ENCODE measurements at places on chromosomes 1 and 21.

- no peaks in the 10 kb centered on the region for H3K27me3 ChIP-seq
- H3K27ac ChIP-seq: no peak overlapping the region
These were observed 114.6 kb downstream of the MRPS6 start for GRCh38 chr21:34187935-34188334.

DNA sequence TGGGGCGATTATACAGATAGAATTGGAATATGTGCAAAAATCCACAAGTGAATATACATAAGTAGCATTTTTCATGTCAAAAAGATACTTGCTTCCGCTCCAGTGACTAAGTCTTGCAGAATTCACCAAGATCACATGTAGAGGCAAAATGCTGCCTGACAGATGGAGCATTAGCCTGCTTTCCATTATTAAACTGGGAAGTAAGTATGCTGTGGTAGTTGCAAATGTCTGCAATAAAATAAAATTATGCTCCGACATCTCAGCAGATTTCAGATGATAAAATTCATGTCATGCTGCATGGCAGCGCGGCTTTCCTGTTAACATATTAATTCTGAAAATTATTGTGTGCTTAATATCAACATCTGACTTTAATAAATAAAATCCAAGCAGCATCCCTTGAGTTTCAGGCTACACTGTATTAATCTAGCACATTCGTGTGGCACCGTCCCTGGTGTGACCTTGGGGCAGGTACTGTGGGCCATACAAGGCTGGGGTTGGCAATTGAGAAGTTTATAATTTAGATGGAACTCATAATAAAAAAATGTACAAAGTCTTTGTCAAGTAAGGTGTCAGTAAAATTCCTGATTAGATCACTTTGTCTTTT is 366.4 kb upstream of the ZP4 start:
- H3K4me1 ChIP-seq: no peaks in the 10 kb centered on the region
- no peak overlapping the region for H3K4me3 ChIP-seq
- H3K27me3 ChIP-seq: no peaks in the 10 kb centered on the region
- no peak for DNase-seq
- H3K36me3 ChIP-seq: no peaks in the 10 kb centered on the region

- no peak for DNase-seq
- no peak overlapping the region for H3K4me3 ChIP-seq
These were observed 51.5 kb downstream of the SLC66A1 start for GRCh38 chr1:19363536-19364152.

GRCh38 chr1:78911956-78912880 is 94.3 kb downstream of the ADGRL4 start:
- no peaks in the 10 kb centered on the region for H3K36me3 ChIP-seq
- no peak overlapping the region for H3K4me3 ChIP-seq
- H3K27me3 ChIP-seq: no peaks in the 10 kb centered on the region

DNA sequence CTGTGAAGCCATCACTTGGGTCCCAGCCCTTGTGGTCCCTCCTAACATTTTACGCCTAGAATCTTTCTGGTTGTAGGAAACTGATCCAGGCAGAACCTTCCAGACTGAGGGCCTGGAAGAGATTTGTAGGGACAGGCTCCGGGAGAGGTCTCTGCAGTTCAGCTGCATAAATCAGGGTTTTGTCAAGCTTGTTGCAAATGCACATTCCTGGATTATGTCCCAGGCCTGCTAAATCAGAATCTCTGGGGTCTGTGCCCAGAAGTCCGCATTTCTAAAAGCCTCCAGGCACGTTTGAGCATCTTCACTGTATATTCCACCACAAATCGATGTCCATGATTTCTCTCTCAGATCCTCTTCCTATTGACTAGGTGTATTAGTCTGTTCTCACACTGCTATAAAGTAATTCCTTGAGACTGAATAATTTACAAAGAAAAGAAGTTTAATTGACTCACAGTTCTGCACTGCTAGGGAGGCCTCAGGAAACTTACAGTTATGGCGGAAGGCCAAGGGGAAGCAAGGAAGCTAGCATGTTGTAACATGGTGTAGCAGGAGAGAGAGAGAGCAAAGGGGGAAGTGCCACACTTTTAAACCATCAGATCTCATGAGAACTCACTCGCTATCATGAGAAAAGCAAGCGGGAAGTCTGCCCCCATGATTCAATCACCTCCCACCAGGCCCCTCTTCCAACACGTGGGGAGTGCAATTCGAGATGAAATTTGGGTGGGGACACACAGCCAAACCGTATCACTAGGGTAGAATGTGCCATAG is 1.2 kb upstream of the FHAD1 start:
- H3K27ac ChIP-seq: no peak overlapping the region
- peaks cover 14% of the 10 kb centered on the region for H3K4me1 ChIP-seq

- H3K4me1 ChIP-seq: no peaks in the 10 kb centered on the region
- no peak for DNase-seq
- no peaks in the 10 kb centered on the region for H3K27me3 ChIP-seq
- no peaks in the 10 kb centered on the region for H3K36me3 ChIP-seq
- no peak overlapping the region for H3K27ac ChIP-seq
These were observed 128.4 kb downstream of the NTMT2 start for GRCh38 chr1:170274131-170274501.

GRCh38 chr1:70554341-70554740 is 143.3 kb downstream of the CTH start:
- H3K27ac ChIP-seq: no peak overlapping the region
- no peak overlapping the region for H3K4me3 ChIP-seq
- H3K27me3 ChIP-seq: no peaks in the 10 kb centered on the region

- H3K4me1 ChIP-seq: no peaks in the 10 kb centered on the region
- H3K36me3 ChIP-seq: peaks cover 15% of the 10 kb centered on the region
- H3K27me3 ChIP-seq: no peaks in the 10 kb centered on the region
- no peak for DNase-seq
These were observed 30.7 kb downstream of the CNIH4 start for GRCh38 chr1:224387302-224387912.

DNA sequence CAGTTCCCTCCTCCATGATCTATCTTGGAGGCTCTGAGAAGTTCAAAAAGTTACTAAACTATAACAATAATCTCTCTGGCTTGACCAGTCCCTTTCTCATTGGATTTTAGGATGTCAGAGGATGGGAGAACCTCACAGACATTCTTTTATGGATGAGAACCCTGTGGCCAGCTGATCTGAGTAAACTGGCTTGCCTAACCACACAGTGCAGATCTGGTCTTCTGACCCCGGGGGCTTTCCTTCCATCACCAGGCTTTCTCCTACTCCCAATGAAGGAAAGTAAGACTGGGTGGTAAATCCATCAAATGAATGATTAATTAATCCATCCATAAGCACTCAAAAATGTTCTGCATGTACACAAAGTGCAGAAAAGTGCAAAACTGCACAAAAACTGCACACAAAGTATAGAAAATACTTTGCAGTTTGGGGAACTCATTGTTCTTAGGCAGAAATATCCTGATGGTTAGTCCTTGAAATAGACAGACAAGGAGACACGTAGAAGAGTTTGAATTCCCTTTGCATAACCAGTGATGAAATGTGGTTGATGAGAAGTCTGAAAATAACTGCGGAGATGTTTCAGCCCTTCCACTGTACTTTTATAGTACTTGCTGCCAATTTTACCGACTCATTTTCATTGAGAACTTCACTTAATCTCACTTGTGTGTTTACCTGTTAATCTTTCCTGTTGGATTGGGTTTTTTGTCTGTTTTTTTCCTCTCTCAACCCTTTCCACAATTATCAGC is 2.5 kb upstream of the F3 start:
- H3K4me1 ChIP-seq: peaks cover 16% of the 10 kb centered on the region
- H3K27me3 ChIP-seq: peaks cover 19% of the 10 kb centered on the region
- H3K27ac ChIP-seq: no peak overlapping the region
- no peak for DNase-seq
- H3K36me3 ChIP-seq: no peaks in the 10 kb centered on the region

DNA sequence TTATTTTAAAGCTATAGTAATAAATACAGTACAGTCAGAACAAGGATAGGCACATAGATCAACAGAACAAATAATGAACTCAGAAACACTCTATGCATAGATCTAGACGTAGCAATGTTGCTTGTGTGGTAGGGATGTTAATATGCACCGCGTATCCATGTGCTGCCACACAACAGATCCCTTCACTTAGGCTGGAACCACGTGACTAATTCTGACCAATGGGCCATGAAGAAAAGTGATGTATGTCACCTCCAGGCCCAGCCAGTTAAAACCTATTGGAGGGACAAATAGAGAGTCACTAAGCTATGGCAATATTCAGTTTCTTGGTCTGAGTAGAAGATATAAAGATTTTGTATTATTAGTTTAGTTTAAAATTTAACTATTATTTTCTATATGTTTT is 91.4 kb downstream of the ADAMTS1 start:
- no peaks in the 10 kb centered on the region for H3K4me1 ChIP-seq
- no peak overlapping the region for H3K27ac ChIP-seq
- no peak for DNase-seq
- H3K36me3 ChIP-seq: no peaks in the 10 kb centered on the region
- no peaks in the 10 kb centered on the region for H3K27me3 ChIP-seq

GRCh38 chr1:8662380-8663072 is 154.9 kb downstream of the RERE start:
- no peak overlapping the region for H3K27ac ChIP-seq
- no peak for DNase-seq
- no peaks in the 10 kb centered on the region for H3K27me3 ChIP-seq
- H3K4me1 ChIP-seq: peaks cover 19% of the 10 kb centered on the region
- H3K4me3 ChIP-seq: no peak overlapping the region

DNA sequence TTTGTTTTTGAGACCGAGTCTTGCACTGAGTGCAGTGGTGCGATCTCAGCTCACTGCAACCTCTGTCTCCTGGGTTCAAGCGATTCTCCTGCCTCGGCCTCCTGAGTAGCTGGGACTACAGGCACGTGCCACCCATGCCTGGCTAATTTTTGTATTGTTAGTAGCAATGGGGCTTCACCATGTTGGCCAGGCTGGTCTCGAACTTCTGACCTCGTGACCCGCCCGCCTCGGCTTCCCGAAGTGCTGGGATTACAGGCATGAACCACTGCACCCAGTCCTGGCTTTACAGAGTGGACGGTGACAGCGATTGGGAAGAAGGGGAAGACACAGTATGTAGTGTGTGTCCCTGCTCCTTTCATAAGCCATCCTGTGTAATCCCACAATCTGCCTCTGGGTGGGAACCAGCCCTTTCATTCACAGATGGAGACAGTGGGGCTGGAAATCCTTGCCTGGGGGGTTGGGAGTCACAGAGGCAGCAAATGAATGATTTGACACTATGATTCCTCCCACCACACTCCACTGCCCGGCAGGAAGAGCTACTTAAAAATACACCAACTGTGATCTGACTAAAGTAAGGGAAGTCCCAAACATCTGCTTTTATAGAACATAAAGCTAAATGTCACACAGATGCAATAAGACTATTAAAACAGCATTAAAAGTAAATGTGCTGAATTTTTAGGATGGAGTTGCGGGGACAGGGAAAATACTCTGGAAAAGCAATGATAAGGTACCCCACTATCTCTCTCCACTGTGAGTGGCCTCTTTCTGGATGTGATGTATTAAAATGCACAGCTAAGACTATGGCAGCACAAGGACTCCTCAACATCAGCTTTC is 4.5 kb downstream of the PARP1 start:
- no peak overlapping the region for H3K27ac ChIP-seq
- no peak overlapping the region for H3K4me3 ChIP-seq

GRCh38 chr1:209648931-209649776 is 3.1 kb downstream of the LAMB3 start:
- H3K4me1 ChIP-seq: peaks cover 31% of the 10 kb centered on the region
- peak; percentile 38 for DNase-seq
- no peak overlapping the region for H3K27ac ChIP-seq
- no peaks in the 10 kb centered on the region for H3K36me3 ChIP-seq

DNA sequence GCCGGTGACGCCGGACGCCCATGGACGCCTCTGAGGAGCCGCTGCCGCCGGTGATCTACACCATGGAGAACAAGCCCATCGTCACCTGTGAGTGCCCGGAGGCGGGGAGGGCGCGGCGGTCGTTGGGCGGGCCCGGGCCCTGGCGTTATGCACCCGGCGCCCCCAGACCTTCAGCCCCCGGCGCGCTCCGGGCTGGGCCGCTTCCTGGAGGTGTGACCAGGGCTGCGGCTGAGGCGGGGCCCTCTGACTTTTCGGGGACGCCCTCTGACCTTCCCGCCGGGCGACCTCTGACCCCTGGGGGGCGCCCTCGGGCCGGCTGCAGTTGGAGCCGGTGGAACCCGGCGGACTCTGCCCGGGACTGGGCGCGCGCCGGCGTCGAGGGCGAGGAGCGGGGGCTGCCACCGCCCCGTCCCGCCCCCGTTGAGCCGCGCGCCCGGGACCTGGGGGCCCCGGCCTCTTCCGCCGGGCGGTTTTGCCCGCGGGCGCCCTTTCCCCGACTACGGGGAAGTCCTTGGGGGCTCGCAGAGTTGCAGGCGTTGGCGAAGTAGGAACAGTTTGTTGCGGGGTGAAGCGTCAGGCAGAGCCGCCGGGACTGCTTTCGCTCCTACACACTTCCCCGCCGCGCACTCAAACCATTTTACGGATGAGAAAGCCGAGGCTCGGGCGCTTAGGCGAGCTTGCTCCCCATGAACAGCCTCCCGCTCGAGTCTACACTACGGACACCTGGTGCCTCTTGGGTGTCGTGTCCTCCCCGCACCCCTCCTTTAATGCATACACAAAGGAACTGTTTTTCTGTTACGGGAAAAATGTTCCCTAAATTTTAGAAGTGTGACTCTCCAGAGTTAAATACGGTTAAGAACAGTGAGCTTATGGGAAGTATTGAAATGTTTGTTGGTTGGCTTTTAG is 618 bp downstream of the TRAPPC10 start:
- no peaks in the 10 kb centered on the region for H3K27me3 ChIP-seq
- H3K4me1 ChIP-seq: peaks cover 15% of the 10 kb centered on the region
- no peaks in the 10 kb centered on the region for H3K36me3 ChIP-seq

GRCh38 chr21:15249285-15249993 is 184.6 kb upstream of the NRIP1 start:
- no peak for DNase-seq
- no peaks in the 10 kb centered on the region for H3K4me1 ChIP-seq
- no peak overlapping the region for H3K4me3 ChIP-seq
- H3K36me3 ChIP-seq: no peaks in the 10 kb centered on the region

- H3K4me3 ChIP-seq: no peak overlapping the region
- H3K27me3 ChIP-seq: no peaks in the 10 kb centered on the region
- no peak for DNase-seq
- no peaks in the 10 kb centered on the region for H3K4me1 ChIP-seq
- H3K36me3 ChIP-seq: no peaks in the 10 kb centered on the region
These were observed 263.8 kb downstream of the NEGR1 start for GRCh38 chr1:72018562-72018961.

GRCh38 chr21:34836103-34836932 is 167.5 kb downstream of the CLIC6 start:
- peaks cover 4% of the 10 kb centered on the region for H3K4me1 ChIP-seq
- H3K4me3 ChIP-seq: no peak overlapping the region
- H3K27ac ChIP-seq: no peak overlapping the region
- no peaks in the 10 kb centered on the region for H3K27me3 ChIP-seq
- no peak for DNase-seq
